ENCODE measurements at places on chromosomes 6 and 20. TPM values are rescaled to one million over a fixed set of nuclear protein-coding genes. Genes with fewer than 3 reads are reported as not detected.

DNA sequence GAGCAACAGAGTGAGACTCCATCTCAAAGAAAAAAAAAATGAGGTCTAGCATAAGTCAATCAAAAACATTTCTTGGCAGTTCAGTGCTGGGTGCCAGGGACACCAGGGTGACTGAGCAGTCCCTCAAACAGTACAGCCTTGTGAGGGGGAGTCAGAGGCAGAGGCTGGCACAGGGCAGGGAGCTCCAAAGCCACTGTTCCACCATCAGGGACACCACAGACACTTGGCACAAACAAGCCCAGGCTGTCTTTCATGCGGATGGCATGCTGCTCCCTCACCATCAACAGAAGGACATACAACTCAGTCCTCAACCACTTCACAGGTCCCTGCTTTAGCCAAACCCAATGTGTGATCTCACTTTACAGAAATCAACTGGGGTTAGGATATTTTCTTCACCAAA, 36.0 kb upstream of the GRM4 start:
- DNase-seq = no peak

The ANKRD6 gene
- 33.8 TPM for total RNA-seq

- no peak for DNase-seq
Observed at GRCh38 chr20:51934301-51935002, 132.1 kb upstream of the SALL4 start.

DNA sequence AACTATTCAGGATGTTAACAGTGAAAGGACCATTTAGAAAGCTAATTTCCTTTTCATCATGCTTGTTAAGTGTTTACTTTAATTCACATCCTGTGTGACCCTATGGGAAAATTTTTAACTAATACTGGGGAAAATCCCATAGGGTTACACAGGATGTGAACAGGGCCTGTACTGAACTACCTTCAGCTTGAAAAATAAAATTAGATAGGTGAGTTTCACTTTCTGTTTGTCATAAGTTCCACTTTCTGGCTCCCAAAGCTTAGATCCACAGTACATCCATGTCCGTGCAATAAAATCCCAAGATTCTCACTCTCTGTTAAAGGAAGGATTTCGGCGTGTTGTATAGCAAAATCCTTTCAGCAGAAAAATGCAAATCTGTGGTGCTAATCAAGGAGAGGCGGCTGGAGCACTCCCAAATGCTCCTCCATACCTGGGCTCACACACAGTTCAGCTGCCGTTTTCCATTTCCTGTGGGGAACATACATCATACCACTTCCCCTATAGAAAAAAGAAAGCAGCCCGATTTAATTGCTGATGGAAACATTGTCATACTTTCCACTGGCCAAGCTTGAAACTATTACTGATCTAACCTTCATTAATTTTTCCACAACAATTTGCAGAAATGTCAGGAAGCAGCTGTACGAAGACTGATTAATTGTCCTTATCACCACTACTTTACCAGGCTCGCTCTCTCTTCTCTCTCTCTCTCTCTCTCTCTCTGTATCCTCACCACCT, 125.2 kb downstream of the HIVEP2 start:
- DNase-seq = no peak

DNA sequence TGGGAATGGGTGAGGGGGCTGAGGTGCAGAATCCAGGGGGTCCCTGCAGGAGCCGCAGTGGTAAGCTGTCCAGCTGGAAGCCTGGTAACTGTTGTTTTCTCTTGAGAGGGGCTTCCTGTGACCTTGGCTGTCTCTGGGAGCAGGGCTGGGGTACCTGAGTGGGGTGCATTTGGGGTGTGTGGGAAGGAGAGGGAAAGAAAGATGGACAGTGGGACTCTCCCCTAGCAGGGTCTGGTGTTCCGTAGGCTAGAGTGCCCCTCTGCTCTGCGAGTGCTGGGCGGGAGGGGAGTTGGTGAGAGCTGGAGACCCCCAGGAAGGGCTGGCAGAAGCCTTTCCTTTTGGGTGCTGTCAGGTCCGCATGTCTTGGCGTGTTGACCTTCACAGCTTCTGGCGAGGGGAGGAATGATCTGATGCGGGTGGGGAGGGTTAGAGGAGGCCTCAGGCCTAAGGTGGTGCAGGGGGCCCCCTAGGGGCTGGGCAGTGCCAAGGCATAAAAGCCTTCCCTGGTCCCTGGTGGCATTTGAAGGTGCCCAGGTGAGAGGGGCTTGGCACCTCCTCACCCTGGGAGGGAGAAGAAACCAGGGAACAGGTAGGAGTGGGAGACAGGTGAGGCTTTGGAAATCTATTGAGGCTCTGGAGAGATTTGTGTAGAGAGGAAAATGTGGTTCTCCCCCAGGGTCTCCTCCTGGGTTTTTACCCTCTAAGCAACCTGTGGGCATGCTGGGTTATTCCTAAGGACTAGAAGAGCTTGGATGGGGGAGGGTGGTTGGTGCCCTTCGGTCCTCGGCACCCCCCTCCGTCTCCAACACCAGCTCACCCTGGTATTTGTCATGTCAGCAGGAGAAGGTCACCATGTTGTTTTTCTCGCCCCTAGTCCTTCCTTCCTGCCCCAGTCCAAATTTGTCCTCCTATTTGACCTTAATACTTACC, 3.3 kb downstream of the VEGFA start:
- DNase-seq = no peak

The PSMB1 gene
- 203 TPM for total RNA-seq

- no peak for DNase-seq
Observed at GRCh38 chr6:126535595-126535994, 195.7 kb downstream of the CENPW start.

- no peak for DNase-seq
Observed at GRCh38 chr20:32358883-32359632, 927 bp downstream of the ASXL1 start.

DNA sequence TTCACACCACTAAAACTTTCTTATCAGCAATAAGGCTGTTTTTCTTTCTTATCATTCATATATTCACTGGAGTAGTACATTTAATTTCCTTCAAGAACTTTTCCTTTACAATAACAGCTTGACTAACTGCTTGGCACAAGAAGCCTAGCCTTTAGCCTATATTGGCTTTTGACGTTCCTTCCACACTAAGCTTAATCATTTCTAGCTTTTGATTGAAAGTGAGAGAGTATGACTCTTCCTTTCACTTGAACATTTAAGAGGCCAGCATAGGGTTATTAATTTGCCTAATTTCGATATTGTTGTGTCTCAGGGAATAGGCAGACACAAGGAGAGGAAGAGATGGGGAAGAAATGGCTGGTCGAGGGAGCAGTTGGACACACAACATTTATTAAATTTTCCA, 23.6 kb downstream of the THEMIS start:
- no peak for DNase-seq

DNA sequence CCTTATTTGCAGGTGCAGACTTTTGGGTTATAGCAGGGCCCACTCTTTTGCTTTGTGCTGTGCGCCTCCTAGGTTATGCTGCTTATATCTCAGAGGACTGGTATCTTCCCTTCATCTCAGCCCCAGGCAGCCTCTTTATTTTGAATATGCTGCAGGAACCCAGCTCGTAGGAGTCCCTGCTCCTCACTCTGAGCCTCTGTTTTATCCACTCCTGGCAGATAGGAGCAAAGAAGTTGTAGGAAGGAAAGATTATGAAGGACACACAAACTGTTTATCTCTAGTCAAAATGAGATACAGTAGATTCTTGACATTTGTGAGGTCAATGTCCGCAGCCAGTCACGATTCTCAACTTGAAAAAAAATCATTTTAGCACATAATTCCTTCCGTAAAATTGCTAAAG, 15.6 kb downstream of the L3MBTL3 start:
- no peak for DNase-seq

DNA sequence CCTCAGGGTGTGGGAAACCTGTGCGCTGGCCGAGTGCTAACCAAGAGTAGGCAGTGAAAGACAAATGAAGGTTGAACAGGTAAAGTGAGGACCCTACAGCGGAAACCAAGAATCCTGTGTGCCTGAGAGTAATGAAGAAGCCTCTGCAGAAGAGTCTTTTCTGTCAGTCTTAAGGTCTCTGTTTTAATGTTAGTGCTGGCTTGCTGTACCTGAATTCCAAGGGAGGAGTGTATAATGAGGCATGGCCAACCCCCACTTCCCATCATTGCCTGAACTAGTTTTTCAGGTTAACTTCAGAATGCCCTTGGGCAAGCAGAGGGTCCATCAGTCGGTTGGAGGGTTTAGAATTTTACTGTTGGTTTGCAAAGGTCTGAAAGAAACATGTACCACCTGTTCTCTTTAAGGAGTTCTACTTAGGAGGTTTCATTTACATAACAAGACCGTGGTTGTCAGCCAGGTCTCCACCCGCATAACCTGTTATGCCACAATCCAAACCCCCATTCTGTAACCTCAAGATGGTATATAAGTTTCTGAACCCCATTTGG, 589 bp upstream of the PDCD2 start:
- DNase-seq = no peak

The TFAP2D gene
- 0.47 TPM for total RNA-seq

GRCh38 chr6:50929323-50929722, 110.7 kb downstream of the TFAP2B start:
- no peak for DNase-seq

DNA sequence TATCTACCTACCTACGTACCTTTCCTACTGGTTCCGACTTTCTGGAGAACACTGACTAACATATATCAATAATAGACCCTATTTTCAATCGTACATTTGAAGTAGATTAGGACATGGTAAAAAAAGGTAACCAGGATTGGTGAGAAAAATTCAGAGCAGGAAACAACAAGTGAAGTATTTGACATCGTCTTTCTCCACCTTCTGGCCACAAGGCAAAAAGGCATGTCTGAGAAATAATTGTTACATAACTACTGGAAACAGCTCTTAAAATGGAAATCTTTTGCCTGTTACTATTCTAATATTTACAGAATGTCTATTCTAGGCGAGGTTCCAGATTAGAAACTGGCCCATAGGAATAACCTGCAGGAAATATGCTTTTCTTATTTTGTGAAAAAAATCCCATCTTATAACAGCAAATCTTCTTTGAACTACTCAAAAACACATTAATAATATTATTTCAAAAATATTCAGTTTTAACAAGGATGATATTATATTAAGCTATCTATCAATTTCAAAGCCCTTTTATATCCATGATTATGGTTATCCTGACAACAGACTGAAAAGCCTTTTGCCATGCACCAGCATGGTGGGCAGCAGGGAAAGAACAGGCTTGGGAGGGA, 80.8 kb downstream of the RCAN2 start:
- DNase-seq = no peak

The STMND1 gene
- not detected for total RNA-seq

The SLC17A3 gene
- not detected for total RNA-seq

The CPXM1 gene
- total RNA-seq = 7.8 TPM

DNA sequence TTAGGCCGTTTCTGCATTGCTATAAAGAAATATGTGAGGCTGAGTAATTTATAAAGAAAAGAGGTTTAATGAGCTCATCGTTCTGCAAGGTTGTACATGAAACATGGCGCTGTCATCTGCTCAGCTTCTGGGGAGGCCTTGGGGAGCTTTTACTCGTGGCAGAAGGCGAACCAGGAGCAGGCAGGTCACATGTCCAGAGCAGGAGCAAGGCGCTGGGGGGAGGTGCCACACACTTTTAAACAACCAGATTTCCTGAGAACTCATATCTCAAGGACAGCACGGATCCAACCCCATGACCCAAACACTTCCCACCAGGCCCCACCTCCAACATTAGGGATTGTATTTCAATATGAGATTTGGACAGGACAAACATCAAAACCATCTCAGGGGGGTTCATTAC, 6.4 kb upstream of the SLC13A3 start:
- no peak for DNase-seq

DNA sequence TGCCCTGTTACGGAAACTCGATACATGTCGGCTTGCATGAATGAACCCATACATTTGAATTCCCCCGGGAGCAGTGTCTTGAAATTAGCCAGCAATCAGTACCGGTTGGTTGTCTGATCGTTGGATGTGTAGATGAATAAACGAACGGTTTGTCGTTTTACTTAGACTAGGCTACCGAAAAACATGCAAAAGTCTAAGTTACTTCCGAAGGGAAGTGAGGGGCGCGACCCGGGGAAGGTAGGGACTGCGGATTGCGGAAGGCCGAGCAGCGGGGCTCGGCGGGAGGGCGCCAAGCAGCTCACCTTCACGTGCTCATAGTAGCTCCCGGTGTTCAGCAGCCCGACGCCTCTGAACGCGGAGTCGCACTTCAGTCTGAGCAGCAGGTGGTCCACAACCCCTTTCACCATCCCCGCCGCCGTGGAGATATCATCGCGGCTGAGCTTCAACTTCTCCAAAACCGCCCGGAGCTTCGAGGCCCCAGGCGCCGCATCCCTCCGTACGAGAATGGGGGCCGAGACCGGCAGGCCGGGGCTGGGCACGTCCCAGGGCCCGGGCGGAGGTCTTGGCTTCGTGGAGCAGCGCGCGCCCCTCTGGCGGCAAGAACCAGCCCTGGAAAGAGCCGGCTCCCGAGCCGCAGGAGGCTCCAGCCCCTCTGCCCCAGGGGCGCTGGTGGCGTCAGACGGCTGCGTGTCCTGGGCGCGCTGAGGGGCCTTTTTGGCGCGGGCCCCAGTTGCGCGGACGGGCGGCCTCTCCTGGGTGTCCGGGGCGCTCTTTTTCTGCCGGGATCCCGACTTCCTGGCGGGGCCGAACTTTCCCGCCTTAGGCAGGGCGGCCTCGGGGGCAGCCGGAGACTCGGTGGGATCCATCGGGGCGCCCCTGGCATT, 632 bp downstream of the CGAS start:
- no peak for DNase-seq

- DNase-seq = peak; percentile 6
Observed at GRCh38 chr6:27757307-27757706, 154.9 kb downstream of the OR2B2 start.

The GPSM3 gene
- total RNA-seq = 0.78 TPM

The ZC3H12D gene
- 1.1 TPM for total RNA-seq

GRCh38 chr20:63080411-63080810, 73.6 kb upstream of the BHLHE23 start:
- DNase-seq = no peak

GRCh38 chr20:4171538-4172116, 156.3 kb upstream of the RNF24 start:
- no peak for DNase-seq

Data from occipital lobe (tissue), 3 donors.